T-helper 2 cell (primary cell): ENCODE measurements at places on chromosomes 6 and 20.

- DNase-seq: no peak
Observed at GRCh38 chr20:50175938-50176933, 14.4 kb upstream of the CEBPB start.

DNA sequence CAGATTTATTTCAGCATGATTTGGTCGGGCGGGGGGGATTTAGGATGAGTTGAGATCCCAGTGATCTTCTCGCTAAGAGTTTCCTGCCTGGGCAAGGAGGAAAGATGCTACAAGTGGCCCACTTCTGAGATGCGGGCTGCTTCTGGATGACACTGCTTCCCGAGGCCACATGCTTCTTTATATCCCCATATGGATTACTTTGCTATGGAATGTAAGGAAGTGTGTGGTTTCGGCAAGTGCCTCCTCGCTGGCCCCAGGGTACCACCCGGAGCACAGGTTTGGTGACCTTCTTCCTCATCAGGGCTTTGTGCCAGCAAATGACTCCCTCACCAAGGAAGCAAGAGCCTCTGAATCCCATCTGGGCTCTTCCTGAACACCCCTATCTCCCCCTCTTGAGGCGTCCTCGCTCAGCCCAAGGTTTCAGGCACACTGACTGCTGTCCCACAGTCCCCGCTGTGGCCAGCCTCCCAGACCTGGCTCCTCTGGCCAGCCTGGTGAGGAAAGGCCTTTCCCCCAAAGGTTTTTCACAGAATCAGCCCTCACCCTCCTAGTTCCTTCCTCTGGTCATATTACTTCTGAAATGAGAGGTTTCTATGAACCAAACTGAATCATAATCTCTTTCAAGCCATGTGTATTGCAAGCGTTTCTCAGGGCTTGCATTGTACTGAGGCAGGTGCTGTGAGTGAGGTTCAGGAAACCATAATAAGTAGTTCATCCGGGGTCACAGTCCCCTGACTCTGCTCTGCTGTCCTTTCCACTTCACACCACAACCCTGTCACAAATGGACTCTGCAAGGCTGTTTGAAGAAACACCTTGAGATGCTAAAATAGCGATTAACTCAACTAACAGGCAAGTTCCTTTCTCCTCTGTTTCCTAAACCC, 41.7 kb upstream of the IL17A start:
- DNase-seq: no peak

DNA sequence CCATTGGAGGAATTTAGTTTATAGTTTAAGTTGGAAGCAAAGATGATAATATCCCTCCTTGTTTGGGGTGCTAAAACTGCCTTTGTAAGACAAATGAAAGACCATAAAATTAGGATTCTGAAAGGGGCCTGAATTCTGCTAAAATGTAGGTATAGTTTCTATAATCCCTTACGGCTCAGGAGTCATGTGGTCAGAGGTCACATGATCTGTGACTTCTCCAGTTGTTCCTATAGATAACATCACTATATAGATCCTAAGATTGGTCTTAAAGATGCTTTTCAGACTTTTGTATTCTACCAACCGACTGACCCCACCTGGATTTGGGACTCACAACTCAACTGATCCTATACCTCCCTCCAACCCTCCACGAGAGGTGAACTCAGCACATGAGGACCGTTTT, 36.6 kb downstream of the ZNF311 start:
- no peak for DNase-seq

DNA sequence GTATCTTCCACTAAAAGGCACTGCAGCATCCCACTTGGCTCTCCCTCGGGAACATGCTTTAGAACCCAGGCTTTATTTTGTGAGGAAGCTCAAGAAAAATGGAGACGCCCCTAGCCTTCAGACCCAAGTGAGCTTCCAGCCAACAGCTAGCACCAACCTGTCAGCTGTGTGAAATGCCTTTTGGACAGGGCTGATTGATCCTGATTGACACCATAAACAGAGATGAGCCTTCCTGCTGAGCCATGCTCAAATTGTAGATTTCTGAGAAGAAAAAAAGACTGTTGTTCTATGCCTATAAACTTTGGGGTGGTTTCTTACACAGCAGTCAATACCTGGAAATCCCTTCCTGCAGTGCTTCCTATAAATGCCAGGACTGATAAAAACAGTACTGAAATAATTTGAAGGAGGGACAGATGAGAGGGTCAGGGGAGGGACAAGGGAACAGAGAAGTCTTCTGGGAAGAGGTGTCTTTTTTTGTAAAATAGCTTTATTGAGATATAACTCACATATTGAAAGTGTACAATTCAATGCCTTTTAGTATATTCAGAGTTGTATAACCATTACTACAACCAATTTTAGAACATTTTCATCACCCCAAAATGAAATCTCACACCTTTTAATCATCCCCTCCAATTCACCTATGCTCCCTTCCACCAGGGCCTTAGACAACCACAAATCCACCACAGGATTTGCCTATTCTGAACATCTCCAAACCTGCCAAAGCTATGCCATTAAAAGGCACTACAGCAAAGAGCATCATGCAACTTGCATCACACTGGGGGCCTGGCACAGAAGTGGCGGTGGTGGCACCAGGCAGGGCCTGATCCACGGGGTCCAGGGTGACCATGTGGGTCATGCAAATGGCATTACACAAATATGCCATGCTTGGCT, 2.7 kb upstream of the STK4 start:
- no peak for DNase-seq

DNA sequence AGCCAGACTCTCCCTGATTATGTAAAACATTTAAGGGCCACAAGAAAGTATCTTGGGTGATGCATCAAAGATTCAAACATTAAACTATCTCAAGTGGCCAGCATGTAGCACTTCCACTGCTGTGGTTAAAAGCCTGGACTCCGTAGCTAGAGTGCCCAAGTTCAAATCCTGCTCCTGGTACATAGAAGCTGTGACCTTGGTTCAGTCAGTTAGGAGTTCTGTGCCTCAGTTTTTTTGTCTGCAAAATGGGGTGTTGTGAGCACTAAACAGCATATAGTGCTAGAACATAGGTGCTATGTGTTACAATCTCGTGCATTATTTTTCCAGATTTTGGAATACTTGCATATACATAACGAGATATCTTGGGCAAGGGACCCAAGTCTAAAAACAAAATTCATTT, 68.7 kb downstream of the PSMG4 start:
- no peak for DNase-seq

DNA sequence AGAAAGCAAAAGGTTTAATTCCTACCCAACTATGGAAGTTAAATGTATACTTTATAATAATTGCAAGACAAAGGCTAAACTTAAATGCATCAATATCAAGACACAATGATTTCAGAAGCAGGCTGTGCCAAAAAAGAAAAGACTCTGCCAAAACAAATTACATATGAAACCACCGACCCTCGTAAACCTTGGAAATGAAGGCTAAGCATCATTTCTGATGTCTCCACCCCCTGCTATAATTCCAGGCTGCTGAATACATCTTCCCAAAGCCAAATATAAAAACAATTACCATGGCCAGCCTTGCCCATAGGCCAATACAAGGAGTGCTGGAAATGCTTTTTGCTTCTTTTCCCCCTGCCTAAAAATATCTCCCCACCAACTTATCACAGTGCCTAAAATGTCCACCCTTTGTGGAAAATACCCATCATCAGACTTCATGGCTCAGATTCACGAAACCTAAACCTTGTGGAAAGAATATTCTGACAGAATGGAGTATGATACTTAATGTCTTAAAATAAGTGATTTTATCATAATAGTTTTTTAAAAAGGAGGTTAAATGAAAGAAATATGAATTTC, 37.4 kb downstream of the RCAN2 start:
- DNase-seq: no peak

DNA sequence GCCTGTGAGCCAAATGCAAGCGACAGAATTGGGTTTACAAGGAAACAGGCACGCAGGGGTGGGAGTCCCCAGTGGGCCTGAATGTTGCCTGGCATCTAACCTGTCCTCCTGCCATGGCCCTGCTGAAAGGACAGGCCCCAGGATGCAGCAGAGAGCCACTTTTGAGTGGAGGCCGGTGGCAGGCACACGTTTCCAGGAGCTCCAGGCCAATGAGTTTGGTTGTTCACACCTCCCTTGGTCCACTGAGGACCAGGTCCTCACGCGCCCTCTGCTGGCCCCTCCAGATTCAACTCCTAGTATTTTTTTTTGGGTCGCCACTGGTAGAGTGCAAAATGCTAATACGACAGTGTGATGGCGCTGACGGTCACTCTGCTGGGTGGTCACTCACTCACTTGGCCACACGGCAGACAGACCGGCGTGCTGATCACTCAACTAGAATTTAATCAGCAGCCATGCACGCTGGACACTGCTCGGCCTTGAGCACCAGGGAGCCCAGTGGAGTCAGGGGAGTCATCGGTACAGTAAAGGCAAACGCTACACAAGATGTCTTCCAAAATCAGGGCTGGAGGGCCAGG, 81.7 kb upstream of the NFATC2 start:
- peak; percentile 62 for DNase-seq
